ENCODE measurements at places on chromosomes 2 and 18. TPM values are rescaled to one million over a fixed set of nuclear protein-coding genes. Genes with fewer than 3 reads are reported as not detected.

DNA sequence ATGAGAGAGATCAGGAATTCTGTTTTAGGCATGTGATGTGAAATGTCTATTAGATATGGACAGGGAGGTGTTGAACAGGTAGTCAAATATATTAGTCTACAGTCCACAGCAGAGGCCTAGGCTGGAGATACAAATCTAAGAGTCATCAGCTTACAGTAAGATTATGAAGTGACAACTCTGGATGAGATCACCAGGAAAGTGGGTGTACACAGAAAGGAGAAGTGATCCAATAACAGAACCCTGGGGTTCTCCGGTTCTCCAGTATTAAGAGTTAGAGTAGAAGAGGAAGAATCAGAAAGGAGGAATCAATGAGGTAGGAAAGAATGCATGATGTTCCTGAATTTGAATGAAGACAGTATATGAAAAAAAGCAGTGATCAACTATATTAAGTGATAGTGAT lies 362.3 kb downstream of the FIGN start:
- H3K27ac ChIP-seq = no peak overlapping the region
- no peak overlapping the region for H3K4me3 ChIP-seq
- DNase-seq = no peak
- H3K27me3 ChIP-seq = no peaks in the 10 kb centered on the region
- no peaks in the 10 kb centered on the region for H3K36me3 ChIP-seq

DNA sequence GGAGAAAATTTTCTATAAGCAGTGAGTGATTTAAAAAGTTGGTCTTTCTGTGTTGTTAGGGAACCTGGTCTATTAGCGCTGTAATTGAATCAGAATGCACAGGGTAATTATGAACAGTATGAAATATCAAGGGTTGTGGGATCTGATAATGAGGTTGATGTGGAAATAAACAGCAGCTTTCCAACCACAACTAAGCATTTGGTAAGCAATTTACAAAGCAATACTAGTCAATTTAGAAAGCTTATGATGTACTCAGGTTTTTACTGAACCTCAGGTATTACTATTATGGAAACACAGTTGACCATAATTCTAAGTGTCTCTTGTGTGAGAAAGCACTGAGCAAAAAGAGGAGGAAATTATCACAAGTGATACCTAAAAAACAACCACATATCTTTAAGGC lies 11.0 kb upstream of the SMCHD1 start:
- H3K4me3 ChIP-seq = no peak overlapping the region
- no peaks in the 10 kb centered on the region for H3K36me3 ChIP-seq
- no peak overlapping the region for H3K27ac ChIP-seq
- peaks cover 48% of the 10 kb centered on the region for H3K4me1 ChIP-seq
- no peak for DNase-seq

- H3K4me3 ChIP-seq = no peak overlapping the region
- no peaks in the 10 kb centered on the region for H3K4me1 ChIP-seq
- peak; percentile 52 for DNase-seq
- H3K27ac ChIP-seq = no peak overlapping the region
- no peaks in the 10 kb centered on the region for H3K36me3 ChIP-seq
- no peaks in the 10 kb centered on the region for H3K27me3 ChIP-seq
Observed at GRCh38 chr18:32530947-32531651, 60.4 kb upstream of the GAREM1 start.

GRCh38 chr2:65724336-65724735 lies 291.9 kb upstream of the SPRED2 start:
- DNase-seq = no peak
- H3K27me3 ChIP-seq = no peaks in the 10 kb centered on the region
- no peaks in the 10 kb centered on the region for H3K36me3 ChIP-seq
- no peak overlapping the region for H3K4me3 ChIP-seq

DNA sequence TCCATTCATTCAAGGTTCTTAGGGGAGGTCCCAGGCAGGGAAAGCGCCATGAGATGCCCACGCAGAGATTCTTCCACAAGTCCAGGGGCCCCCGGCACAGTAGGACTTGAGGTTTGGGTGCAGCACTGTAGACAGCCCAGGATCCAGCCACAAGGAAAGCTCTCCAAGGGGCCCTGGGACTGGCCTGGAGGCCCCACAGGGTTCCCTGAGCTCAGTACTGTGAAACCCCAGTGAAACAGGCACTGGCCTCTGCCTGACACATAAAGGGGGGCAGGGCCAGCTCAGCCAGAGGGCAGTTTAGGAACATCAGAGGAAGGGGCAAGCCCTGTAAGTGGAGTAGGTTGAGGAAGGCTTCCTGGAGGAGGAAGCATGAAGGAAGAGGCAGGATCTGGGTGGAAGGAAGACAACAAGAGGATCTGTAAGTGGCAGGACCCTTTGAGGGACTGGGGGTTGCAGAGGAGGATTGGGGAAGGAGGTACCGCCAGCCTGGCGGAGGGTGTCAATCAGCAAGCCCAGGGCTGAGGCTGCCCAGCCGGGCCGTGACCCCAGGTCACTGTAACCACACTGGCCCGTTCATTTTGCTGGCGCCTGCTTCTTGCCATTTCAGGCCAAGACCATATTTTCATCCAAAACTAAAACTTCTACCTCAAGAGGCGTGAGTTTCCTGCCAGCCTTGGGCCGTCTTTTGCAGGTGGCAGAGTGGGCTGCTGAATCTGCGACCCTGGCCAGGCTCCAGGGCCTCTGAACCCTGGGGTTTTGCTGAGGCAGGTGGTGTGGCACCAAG lies 175.2 kb downstream of the SMAD7 start:
- no peak for DNase-seq
- no peak overlapping the region for H3K27ac ChIP-seq
- H3K36me3 ChIP-seq = no peaks in the 10 kb centered on the region
- no peak overlapping the region for H3K4me3 ChIP-seq
- no peaks in the 10 kb centered on the region for H3K27me3 ChIP-seq
- peaks cover 4% of the 10 kb centered on the region for H3K4me1 ChIP-seq

GRCh38 chr18:41936471-41937134 lies 18.4 kb upstream of the PIK3C3 start:
- no peaks in the 10 kb centered on the region for H3K27me3 ChIP-seq
- H3K4me1 ChIP-seq = no peaks in the 10 kb centered on the region
- no peaks in the 10 kb centered on the region for H3K36me3 ChIP-seq
- H3K4me3 ChIP-seq = no peak overlapping the region

GRCh38 chr18:30623401-30624065 lies 419.0 kb downstream of the DSC3 start:
- H3K27ac ChIP-seq = no peak overlapping the region
- no peak overlapping the region for H3K4me3 ChIP-seq
- no peaks in the 10 kb centered on the region for H3K36me3 ChIP-seq
- DNase-seq = no peak

GRCh38 chr2:58419983-58420382 lies 178.9 kb upstream of the FANCL start:
- no peak for DNase-seq
- H3K27ac ChIP-seq = no peak overlapping the region
- H3K4me3 ChIP-seq = no peak overlapping the region
- H3K27me3 ChIP-seq = no peaks in the 10 kb centered on the region
- no peaks in the 10 kb centered on the region for H3K36me3 ChIP-seq

DNA sequence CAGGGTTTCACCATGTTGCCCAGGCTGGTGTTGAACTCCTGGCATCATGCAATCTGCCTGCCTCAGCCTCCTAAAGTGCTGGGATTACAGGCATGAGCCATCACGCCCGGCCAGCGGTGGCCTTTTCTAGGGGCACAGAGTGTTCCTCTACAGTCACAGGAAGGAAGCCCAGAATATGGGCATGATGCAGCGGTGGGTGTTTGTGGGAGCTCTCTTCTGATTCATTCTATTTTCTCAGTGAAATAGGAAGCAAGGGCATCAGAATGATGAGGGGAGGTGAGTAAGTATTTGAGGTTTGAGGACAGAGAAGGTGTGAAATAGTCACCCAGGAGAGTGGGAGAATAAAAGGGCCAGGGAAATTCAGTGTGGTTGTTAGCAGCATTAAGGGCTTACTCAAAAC lies 70.3 kb upstream of the PSME4 start:
- peaks cover 8% of the 10 kb centered on the region for H3K4me1 ChIP-seq
- no peak for DNase-seq
- H3K36me3 ChIP-seq = no peaks in the 10 kb centered on the region
- H3K27me3 ChIP-seq = no peaks in the 10 kb centered on the region
- H3K4me3 ChIP-seq = no peak overlapping the region
- H3K27ac ChIP-seq = no peak overlapping the region

CFAP221 gene
- not detected for total RNA-seq

TPGS2 gene
- 53.5 TPM for total RNA-seq

Data from naive thymus-derived CD4-positive, alpha-beta T cell (primary cell).